ENCODE measurements at places on chromosomes 1 and 21. TPM values are rescaled to one million over a fixed set of nuclear protein-coding genes. Genes with fewer than 3 reads are reported as not detected.

DNA sequence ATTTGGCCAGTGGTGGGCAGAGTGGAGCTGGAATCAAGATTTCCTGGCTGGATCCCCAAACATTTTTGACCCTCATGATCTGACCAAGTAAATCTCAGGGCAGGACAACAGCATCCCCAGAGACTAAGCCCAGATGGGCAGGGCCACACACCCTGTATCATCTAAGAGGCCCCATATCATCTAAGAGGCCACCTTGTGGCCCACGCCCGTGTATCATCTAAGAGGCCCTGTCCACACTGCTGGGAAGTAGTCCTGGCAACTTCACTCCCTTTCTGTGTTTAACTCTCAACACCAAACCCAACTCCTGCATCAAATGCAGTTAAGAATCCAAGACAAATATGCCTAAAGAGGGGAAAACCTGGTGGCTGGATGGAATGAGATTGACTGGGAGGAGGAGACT is 81.6 kb upstream of the SSX2IP start:
- no peak for DNase-seq

DNA sequence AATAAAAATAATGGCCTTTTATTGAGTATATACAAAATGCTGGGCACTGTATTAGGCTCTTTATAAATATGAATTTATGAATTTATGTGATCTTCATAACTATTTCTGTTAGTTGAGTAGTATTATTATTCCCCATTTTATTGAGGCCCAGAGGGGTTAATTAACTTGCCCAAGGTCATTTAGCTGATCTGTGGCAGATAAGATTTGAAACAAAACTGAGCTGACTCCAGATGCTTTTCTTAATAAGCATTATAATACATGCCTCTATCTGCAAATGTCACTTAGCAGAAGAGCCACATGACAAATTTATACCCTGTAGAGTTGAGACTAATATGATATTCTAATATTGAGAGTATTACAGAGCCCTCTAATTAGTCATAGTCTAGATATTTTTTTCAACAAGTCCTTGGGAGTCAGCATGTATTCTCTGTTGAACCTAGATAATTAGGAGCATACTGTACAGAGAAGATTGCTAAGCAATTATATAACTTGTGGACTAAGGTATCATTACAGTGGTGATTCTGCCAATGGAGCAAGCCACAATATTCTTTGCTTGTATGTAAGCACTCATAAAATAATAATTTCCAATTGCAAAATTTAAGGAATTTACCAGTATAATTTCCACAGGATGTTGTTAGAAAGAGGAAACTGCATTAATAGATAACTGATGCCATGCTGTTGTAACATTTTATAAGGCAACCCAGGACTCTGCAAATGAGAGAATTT is 112.0 kb downstream of the LRRC40 start:
- no peak for DNase-seq

- no peak for DNase-seq
Measured at GRCh38 chr21:27581168-27581567, 614.3 kb upstream of the ADAMTS5 start.

DNA sequence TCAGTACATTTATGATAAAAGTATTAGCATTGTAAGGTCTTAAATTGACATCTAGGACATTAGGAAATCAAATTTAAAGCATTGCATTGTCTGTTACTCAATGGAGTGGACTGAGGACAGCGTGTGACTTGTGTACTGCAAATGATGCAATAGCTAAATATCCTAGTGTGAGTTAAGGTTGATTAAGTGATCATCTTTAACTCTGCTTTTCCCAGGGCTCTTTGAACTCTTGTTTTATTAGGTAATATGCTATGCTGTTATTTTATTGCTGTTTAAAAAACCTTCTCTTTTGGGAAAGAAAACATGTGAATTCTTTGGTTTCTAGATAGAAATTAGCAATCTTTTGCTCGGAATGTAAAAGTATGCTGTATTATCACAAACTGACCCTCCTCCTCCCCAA is 38.6 kb downstream of the NFIA start:
- no peak for DNase-seq

GRCh38 chr1:189675712-189676244 is 801.9 kb downstream of the BRINP3 start:
- no peak for DNase-seq

DNA sequence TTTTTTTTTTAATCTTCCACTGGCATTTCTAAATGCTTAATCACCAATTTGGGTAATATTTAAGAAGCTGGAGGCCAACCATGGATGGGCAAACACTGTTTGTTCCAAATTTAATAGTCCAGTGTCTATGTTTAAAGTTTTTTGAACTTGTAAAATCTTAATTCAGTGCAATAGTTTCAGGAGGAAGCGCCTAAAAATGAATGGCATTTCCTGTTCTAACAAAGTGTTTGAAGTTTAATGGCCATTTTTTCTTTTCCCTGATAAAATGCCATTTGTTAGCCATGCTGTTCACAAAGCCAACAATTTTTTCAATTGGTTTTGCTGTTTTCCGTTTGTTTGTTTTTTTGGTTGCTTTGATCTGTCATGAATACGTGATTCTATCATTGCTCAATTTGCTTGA is 552.1 kb downstream of the LMO4 start:
- DNase-seq, result no peak

DNA sequence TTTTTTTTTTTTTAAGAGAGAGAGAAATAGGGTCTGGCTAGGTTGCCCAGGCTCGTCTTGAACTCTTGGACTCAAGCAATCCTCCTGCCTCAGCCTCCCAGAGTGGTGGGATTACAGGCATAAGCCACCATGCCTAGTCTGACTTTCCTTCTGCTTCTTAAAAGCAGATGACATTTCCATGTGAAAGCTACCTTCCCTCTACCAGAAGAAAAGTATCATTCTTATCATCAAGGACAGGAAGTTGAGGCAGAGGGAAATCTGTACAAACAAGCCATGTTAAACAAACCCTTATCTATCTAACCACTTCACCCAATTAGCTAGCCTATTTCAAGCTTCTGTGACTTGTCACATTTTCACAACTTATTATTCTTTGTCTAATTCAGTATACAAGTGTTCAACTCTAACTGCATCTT is 54.8 kb downstream of the SAMSN1 start:
- DNase-seq, result no peak

- DNase-seq, result no peak
Measured at GRCh38 chr1:93537924-93538323, 90.0 kb downstream of the FNBP1L start.

- no peak for DNase-seq
Measured at GRCh38 chr1:37699147-37699546, 6.8 kb downstream of the CDCA8 start.

GRCh38 chr1:11748294-11749202 is 12.6 kb downstream of the AGTRAP start:
- DNase-seq, result no peak

The ANGPTL7 gene
- 2.7 TPM for total RNA-seq

The OLIG2 gene
- total RNA-seq, result not detected

The APOBEC4 gene
- not detected for total RNA-seq

The SIK1 gene
- total RNA-seq, result 27.1 TPM

The CA6 gene
- not detected for total RNA-seq

The SLC2A5 gene
- 1.3 TPM for total RNA-seq

The LHX8 gene
- 1.6 TPM for total RNA-seq

The TMEM82 gene
- total RNA-seq, result not detected

All from urinary bladder (tissue), 4 donors.